ENCODE measurements at places on chromosomes 1 and 21.
A peak's percentile ranks its signal among the peaks of the same experiment; 100 is the strongest.

GRCh38 chr1:7659514-7659913 is 111.6 kb upstream of the VAMP3 start:
- no peak for DNase-seq

DNA sequence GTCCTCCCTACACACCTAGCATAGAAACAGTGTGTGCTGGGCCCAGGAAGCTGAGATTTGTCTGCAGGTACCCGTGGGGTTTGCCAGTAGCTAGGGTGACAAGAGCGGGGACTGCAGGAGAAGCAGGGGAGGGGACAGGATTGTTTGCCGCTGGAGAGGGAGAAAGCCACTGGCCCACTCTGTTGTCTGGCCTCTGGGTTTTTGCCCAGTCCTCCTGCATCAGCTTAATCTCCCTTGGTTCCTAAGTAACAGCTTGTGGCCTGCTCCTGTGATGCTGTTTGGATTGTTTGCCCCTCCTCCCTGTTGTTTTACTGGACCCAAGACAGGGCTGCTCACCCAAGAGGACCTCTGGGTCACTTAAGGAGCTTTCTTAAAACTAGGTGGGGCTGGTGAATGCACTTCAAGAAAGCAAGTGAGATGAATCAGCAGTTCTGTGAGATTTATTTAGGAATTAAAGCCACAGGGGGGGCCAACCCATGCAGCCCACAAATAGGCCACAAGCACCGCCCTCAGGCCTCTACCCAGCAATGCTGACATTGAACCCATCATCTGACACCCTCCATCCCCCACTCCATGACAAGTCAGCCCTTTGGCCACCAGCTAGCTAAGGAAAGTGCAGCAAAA is 142.8 kb downstream of the ZZZ3 start:
- no peak for DNase-seq

- no peak for DNase-seq
These were observed 26.5 kb upstream of the SAMD11 start for GRCh38 chr1:897226-897625.

GRCh38 chr1:221840511-221841243 is 98.8 kb upstream of the DUSP10 start:
- no peak for DNase-seq

- no peak for DNase-seq
These were observed 413.0 kb upstream of the ESRRG start for GRCh38 chr1:217135987-217136894.

DNA sequence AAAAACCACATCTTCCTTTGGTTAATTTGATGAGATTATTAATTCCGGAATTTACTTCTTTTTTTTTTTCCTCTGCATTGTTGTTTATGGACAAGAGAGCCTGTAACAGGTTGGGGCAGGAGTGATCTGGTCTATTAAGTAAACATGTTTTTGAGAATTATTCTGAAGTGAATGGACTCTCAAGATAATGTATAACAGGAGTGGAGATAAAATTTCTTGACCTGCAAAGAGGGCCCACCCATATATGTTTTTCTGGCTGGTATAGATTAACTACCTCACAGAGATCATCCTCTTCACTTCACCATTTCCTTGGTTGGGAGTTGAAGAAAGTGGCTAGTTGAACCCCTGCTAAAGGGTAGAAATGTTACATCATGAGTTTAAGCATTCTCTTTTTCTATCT is 10.7 kb downstream of the DDI2 start:
- DNase-seq = no peak

DNA sequence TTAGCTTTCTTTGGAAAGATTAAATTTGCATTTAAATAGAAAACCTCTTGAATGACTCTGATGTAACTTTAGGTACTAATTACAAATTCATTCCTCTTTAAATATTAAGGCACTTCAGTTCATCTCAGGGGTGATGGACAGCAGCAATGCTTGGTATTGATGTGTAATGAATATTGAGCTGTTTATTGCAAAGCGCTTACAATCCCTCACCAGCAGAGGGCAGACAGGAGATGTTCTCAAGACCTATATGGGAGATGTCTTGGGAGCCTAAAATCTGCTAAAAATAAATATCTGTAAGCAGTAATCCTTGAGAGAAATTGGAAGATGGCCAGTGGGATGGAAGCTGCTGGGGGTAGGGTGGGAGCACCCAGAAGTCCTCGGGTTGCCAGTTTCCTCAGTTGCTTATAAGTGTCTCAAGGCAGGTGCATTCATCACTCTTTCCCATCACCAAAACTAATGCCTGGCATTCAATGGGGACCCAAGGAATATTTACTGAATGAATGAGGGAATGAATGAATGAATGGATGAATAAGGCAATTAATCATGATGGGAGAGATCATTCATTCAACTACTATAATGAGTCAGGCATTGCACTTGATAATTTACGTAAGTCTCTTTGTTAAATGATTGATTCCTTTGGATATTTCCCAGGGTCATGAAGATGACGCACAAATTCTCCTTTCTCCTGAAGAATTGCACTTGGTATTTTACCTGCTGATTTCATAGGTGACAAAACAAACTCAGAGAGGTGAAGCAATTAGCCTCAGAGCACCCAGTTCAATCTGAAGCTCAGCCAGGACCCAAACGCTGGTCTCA is 2.3 kb downstream of the KLHDC8A start:
- DNase-seq = peak; percentile 96

DNA sequence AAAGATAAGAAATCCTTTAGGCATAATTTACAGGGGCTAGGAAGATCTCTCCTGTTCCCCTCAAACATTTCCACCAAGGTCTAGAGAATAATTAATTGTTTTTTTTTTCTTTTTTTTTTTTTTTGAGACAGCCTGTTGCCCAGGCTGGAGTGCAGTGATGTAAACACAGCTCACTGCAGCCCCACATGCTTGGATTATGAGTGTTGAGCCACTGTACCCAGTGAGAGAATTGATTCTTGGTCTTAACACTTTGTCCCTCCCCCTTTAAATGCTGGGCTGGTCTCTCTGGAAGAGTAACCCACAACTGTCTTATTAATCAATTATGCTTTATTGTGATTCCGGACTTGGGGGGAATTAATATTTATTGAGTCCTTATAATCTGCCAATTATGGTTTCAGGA is 33.4 kb downstream of the ATF3 start:
- DNase-seq = no peak

GRCh38 chr21:38797470-38797869 is 8.3 kb upstream of the ETS2 start:
- DNase-seq = no peak

DNA sequence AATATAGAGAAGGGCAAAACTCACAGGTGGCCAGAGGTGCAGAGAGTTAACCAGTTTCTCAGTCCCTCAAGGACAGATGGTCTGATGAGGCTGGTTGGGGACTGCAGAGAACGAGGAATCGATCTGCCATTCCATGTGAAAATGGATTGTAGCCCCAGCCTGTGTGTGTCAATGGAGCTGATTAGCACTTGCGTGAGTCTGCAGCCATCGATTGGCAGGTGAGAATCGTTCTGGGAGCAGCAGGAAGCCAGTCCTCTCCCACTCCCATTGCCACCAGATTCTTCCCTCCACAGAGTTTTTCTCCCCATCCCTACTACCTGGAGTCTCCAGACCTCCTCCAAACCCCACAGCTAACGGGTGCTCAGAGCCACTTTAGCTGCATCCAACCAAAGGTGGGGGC is 18.3 kb upstream of the PSMB2 start:
- no peak for DNase-seq

Data from spinal cord (tissue), 10 donors.